Activated naive CD8-positive, alpha-beta T cell treated with anti-CD3 and anti-CD28 coated beads, Interleukin-2, amount 10 ng/mL, durations not matched to agents 7 days and 5 days (primary cell): ENCODE measurements at places on chromosomes 11 and 22.
A peak's percentile ranks its signal among the peaks of the same experiment; 100 is the strongest.

- no peak for DNase-seq
These were observed 9.7 kb downstream of the TUB start for GRCh38 chr11:8090756-8091155.

DNA sequence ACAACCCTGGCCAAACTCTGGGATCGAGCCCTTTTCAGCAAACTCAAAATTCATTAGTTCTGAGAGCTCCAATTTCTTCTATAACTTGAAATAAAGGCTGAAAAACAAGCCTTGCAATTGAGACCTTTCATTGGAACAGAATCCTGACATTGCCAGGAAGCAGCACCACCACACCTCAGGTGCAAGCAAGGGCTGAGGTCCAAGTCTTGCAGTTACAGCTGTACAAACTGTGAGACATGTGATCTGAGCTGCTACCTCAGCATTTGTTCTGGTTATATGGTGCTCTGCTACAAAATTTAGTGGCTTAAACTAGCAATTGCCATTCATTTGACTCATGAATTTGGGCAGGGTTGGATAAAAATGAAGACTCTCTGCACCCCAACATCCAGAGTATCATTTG, 18.1 kb downstream of the OR5AS1 start:
- DNase-seq: no peak

DNA sequence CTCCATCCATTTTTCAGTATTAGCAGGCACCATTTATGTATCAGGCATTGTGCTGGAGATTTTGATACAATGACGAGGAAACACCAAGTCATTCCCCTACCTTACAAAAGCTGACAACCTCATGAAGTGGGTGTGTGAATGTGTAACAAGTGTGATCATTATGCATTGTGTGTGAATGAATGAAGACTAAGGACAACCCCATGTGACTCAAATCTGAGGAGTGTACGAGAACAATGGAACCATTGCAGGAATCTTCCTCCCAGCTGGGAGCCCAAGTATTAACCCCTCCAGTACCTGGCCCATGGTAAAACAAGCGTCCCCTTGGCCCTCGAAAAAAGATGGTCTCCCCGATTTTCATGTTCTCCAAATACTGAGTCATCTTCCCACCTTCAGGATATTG, 4.4 kb downstream of the CYB5R2 start:
- DNase-seq: no peak

GRCh38 chr11:69318093-69318420, 24.1 kb downstream of the MYEOV start:
- DNase-seq: no peak

- DNase-seq: no peak
These were observed 5.7 kb upstream of the CEP126 start for GRCh38 chr11:101909087-101909486.

GRCh38 chr11:126039485-126040271, 23.0 kb downstream of the CDON start:
- no peak for DNase-seq

DNA sequence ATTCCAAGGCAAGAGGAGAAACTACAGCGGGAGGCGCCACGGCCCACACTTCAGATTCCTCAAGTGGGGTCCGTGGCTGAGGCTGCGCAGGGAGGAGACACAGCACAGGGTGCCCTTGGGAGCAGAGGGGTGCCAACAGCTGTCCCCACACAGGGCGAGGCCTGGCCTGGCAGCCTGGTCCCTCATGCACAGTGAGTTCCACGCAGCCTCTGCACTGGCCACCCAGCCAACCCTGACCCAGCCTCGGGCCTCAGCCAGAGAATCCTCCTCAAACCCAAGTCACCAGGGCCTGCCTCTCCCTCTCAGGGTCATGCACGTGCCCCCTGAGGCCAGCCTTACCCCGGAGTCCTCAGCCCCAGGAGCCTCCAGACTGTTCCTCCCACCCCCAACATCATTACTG, 22.4 kb upstream of the MOB2 start:
- no peak for DNase-seq

- DNase-seq: no peak
These were observed 126.5 kb downstream of the MIAT start for GRCh38 chr22:26783885-26784284.

GRCh38 chr11:80462211-80462610, 1021.4 kb upstream of the TENM4 start:
- no peak for DNase-seq

GRCh38 chr11:106087815-106088435, 10.5 kb downstream of the AASDHPPT start:
- DNase-seq: peak; percentile 37

GRCh38 chr11:102138670-102139069, 28.4 kb downstream of the YAP1 start:
- DNase-seq: no peak

- DNase-seq: no peak
These were observed 113.1 kb downstream of the MICAL3 start for GRCh38 chr22:17911312-17911705.

DNA sequence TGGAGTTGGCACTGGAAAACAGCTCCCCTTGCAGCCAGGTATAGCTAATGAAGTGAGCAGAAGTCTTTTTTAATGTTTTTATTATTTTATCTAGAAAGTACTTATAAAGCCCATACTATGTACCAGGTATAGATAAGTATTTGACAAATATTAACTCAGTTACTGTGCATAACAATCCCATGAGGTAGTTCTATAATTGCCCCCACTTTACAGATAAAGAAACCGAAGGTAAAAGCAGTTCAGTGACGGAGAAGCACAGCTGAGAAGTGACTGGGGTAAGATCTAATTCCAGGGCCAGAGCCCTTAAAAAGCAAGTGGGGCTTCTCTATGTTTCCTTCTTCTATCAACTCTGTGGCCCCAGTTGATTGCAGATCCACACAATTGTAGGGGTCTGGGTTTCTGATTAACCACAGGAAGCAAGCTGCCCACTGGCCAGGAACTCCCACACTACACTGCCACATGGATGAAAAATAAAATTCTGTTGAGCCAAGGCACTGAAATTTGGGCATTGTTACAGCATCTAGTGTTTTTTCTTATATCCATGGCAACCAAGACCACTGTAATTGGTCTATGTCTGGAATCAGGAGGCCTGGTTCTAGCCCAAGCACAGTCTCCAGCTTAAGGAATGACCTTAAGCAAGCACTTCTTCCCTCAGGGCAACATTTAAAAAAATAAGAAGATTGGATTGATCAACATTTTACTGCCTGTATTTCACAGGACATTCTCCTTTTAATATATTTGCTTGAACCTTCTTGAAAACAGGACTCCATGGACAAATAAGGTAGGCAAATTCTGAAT, 55.3 kb upstream of the TEAD1 start:
- DNase-seq: no peak

DNA sequence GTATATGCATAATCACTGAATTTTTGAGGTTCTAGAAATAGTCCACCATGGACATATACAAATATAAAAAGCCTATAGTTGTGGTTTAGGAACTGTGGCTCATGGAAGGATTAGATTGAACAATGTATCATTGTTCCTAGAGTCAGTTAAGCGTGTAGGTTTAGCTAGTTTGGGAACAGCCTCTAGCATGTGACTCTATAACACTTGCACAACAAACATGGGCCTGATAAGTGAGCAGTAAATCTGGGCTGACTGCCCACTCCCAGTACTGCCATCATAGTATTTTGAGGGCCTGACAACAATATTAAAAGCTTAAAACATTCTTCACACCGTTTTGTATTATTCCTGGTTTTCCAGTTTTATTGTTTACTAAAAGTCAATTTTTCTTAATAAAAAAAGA, 47.0 kb downstream of the YAP1 start:
- DNase-seq: no peak

DNA sequence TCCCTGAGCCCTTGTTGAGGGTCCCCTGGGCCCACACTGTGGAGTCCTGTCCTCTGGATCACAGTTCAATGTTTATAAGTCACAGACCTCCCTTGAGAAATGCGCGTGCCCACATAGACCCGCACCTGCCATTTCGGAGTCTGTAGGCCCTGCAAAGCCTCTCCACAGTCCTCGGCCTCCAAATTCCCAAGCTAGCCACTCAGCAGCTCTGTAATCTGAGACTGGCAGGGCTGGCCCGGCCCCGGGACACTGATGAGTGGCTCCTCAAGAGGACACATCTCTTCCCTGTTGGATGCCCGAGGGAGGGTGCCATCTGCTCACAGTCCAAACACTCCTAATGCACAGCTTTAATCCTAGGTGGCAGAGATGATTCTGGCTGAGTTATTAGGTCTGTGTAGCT, 39.1 kb downstream of the B3GAT1 start:
- no peak for DNase-seq

DNA sequence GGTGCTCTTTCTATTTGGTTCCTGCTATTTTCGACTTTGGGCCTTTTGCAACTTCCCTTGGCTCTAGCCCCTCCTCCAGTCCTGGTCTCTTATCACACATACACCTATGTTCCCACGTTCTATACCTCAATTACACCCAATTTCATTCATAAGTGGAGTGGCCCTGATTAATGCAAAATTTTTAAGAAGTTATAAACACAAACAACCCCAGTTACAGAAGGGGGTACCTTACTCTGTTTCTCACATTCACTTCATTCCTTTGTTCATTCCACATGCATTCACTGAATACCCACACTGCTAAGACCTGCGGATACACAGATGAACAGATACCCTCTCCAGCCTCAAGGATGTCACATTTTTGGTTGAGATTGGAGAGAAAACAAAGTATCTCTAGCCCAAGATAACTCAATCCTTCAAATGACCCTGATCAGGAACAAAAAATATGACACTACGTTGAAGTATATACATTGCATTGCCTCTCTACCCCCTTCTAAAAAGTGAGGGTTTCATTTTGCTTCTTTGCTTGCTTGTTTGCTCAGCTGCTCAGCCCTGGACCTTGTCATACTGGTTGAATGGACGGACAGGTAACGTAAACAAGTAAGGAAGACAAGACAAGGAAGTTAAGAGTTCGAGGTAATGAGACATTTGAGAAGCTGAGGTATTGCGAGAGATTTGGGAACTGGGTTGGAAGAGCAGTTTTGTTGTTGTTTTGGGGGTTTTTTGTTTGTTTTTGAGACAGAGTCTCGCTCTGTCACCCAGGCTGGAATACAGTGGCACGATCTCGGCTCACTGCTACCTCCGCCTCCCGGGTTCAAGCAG, 3.6 kb upstream of the VPS37C start:
- DNase-seq: no peak

GRCh38 chr11:62707277-62707861, at the start of the genes BSCL2 and GNG3:
Gene BSCL2 (minus strand): TSS chr11:62707424. CDS start chr11:62707195, 229 bp downstream.
Gene GNG3 (plus strand): TSS chr11:62707676. CDS start chr11:62708296, 620 bp downstream.
- DNase-seq: no peak

DNA sequence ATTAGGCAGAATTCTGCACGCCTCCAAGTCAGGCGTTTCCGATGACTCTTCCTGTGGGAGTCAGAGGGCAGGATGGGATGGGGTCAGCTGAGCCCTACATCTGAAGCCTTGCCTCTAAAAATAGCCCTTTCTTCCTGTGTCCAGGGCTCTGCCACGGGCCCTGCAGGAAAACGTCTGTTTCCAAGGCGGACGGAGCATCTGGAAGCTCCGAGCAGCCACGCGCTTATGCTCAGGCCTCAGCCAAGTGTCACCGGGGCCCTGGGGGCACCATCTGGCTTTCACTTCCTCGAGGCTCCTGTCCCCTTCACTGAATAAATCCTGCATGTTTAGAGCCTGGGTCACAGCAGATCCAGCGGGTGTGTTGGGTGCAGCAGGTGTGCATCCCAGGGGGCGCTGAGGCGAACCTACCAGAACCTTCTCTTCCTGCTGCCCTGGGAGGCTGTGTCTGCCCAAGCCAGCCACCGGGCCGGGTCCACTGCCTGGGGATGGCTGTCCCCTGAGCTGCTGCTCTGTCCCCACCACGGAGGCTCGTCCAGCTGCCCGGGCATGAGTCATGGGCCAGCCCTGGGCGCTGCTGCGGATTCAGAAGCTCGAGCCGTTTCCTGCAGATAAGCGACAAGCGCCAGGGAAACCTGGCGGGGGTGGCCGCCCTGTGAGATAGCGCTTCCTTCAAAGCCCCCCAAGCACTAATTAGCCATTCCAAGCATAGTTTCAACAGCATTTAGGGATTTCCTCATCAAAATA, 32.0 kb upstream of the LINC01488 start:
- no peak for DNase-seq

DNA sequence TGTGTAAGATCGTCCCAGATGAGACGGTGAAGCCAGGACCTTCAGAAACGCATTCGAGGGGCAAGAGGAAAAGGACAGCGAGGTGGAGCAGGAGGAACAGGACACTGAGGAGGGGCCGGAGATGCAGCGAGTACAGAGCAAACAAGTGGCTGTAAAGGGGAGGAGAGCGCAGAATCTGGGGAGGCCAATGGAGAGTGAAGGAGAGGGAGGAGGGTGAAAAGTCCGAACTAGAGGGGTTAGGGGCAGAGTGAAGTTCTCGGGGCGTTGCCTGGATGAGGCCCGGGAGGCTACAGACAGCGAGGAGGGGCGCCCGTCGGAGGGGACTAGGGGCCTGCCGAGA, 8.8 kb upstream of the PPIL2 start:
- DNase-seq: no peak

DNA sequence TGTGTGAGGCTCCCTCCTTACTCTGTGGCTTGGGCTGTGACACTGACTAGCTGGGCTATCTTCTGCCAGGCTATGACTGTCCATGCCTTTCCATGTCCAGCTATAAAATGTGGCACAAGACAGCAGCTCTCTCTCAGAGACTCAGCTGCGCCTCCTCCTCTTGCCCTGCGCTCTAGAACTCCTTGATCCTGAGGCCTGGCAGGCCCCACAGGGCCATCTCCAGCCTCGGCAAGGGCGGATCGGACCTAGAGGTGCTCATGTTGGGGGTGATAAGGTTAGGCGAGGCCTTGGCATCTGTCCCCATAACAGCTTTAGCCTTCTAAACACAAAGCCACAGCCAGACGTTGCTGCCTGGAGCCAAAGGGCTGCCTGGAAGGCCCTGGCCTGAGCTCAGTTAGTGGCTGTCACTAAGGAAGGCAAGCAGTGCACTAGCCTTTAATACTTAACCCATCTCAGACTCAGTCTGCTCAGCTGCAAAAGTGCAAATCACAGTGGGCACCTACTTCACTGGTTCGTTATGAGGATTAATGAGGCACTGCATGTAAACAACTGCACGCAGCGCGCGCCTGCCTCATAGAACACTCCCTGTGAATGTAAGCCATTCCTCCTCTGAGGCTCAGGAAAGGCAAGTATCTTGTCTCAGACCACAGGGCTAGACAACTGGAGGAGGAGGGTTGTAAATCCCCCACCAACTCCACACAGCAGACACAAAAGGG, 1.2 kb downstream of the GUCD1 start:
- no peak for DNase-seq

GRCh38 chr22:46734830-46735453, 3.1 kb downstream of the CERK start:
- DNase-seq: no peak

GRCh38 chr11:42620796-42621195, 691.0 kb upstream of the API5 start:
- DNase-seq: no peak
